ENCODE measurements at places on chromosomes 6 and 20.

GRCh38 chr20:60062431-60063047 lies 104.3 kb downstream of the CDH26 start:
- DNase-seq = no peak

- no peak for DNase-seq
These were observed 244.7 kb upstream of the PRND start for GRCh38 chr20:4476903-4477500.

DNA sequence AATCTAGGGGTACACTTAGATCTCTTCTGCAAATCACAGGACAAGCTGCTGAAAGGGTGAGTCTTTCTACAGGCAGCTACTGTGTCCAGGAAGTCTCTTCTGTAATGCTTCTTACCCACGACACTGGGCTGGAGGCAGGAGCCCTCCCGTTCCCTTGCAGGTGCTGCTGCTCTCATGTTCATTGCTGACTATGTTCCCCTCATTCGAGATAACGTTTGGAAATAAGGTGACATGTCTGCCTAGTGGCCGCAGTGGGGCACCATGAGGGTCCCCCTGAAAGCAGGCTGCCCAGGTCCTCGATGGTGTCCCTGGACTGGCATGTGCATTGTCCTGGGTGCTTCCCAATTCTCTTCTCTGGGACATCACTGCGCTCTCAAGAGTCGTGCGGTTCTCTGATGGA lies 74.7 kb downstream of the SYNJ2 start:
- DNase-seq = no peak

DNA sequence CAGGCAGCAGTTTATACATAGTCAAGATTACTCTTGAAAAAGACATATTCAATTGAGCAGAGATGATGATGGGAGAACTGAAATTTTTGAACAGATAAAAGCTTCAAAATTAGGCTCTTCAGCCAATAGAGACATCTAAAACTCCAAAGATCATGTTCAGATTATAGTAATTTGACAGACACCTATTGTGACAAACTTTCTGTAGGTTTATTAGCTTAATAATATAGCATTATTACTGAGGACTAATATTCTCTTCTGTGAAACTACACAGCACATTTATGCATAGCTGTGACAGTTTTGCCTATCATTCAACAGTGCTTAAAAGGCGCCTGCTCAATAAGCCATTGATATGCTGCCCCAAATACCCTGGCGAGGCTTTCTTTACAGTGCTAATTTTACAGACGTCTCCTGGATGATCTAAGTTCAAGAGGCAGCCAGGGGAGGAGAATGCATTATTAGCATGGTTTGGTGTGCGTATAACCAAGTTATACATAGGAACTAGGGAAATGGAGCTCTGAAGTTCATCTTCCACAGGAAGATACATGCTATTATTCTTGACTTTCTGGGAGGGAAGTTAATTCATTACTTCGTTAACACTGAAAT lies 21.5 kb downstream of the PLAGL1 start:
- no peak for DNase-seq

DNA sequence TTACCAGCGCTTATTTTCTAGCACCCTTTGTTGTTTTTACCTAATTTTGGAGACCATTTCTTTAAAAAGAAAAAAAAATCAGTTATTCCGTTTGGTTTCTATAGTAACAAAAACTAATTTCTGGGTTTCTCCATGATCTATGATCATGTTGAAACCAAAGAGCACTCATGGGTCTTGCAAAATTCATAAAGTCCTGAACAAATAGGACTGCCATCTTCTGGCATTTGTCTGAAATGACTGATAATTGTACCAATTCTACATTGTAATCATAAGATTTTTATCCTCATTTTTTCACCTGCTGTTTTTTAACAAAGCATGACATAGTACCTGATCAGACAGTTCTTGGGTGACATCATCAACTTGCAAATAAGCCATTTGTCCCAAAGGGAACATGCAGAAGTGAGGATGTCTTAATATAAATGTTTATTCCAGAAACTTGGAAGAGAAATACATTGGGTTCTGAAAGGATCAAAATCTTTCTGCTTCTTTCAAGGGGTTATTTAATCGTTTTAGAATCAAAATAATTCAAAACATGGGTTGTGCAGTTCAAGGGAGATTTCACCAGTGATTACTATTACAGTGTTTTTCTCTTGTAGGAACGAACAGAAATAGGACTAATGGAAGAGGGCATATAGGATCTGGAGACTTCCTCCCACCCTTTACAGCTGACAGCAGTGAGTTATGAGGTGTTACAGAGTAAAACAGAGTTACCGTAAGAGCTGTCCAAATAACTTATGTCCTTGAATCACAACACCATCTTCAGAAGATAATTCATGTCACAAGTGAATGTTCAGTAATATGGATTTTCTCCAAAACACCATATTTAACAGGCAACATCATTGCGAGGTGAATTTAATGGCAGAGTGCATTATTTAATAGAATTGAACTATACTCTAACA lies 87.1 kb upstream of the GJE1 start:
- DNase-seq = peak; percentile 12

GRCh38 chr6:42335896-42336295 lies 115.8 kb downstream of the TRERF1 start:
- DNase-seq = no peak

DNA sequence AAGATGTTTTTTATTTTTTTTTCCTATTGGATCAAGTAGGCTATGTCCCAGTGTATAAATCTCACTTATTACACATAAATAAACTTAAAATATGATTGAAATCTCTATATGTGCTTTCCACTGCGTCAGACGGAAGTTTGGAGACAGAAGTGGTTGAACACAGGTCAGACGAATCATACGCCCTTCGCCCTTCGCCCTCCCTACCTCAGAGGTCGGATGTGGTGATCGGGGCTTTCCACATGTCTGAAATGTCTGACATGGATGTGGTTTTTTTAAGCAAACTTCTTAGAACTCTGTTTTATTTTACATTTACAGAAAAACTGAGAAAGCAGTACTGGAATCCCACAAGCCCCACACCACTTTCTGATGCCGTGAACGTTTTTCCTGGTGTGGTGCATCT lies 344.4 kb downstream of the THBS2 start:
- DNase-seq = no peak

Measured in HTR-8/SVneo (cell line).